ENCODE measurements at places on chromosomes 11 and 22.

DNA sequence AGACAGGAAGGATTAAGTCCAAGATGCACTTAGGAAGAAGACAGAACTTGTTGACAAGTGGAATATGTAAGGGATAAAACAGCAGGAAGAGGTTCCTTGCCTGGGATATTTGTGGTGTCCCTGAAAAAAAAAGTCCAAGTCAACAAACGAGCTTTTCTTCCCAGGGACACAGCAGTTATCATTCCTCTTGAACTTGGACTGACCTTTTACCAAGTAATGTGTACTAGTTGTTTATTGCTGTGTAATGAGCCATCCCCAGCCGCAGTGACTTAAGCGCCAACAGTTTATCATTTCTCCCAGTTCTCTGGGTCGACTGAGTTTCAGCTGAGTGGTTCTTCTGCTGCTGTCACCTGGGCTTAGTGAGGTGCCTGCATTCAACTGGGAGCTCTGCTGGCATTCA lies 37.0 kb downstream of the KREMEN1 start:
- DNase-seq: no peak

DNA sequence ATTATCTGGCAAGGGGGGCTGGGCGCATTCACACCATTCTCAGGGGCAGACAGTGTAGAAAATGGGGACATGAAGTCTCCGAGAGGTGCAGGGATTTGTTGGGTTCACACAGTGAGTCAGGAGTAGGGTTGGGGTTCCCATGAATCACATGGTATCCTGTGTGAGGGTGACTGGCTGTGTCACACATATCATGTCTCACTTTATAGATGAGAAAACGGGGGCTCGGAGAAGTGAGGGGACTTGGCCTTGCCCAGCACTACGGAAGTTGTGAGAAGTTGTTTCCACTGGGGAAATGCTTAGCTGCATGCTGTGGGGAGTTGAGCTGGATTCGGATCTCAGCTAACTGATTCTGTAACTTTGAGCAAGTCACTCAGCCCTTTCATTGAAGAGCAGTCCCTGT lies 4.2 kb downstream of the GAL3ST3 start:
- no peak for DNase-seq

DNA sequence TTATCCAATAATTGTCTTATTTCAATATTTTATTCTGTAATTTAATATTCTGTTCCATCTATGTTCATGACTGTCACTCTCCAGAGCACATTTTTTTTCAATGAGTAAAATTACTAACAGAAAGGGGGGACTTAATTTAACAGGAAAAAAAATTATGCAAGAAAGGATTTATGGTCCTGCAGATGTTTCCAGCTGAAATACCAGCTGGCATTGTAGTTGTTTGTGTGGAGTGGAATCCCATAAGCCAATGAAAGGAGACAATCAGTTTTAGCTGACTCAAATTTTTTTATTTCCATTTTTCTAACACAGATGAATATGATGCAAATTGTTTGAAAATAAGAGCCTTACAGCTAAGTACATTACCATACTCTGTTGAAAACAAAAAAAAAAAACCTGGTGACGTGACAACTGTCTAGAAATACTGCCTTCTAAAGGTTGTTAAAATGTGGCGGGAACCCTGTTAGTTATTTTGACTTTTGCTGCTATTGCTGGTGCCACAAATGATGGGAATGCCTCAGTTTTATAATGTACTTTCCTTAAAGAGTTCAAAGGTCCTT lies 389.1 kb downstream of the ETS1 start:
- DNase-seq: no peak

DNA sequence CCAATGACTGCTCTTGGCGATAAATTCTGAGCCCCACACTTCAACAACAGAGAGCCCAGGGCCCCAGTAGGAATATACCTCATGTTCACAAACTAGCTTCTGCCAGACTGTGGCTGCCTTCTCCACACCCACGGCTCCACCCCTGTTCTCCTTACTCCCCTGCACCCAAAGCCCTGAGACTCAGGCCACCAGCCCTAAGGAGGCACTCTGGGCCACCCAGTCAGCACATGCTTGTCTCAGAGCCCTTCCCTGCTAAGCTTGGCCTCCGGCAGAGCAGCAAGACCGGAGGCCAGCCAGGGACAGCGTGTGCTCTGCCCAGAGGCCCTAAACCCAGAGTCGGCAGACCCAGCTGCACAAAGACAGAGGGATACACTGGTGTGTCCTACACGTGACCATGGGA lies 27.9 kb downstream of the SPATA19 start:
- DNase-seq: no peak

GRCh38 chr11:120180551-120181232 lies 30.1 kb upstream of the OAF start:
- DNase-seq: no peak

DNA sequence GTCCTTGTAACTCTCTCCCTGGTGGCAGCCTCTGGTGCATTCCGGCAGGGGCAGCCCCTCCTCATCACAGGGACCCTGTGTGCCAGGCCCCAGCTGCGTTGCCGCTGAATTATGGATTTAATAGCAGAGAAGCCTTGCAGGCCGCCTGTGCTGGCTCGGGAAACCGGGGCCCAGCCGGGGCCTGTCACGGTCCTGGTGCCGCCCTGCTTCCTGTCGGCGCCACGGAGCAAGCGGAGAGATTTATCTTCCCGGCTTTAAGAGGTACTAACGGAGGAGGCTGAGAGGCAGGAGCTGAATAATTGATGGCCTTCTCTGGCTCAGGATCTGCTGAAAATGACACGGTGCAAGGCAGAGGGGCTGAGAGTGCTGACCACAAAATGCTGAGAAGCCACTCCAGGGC lies 54.0 kb upstream of the CCDC188 start:
- DNase-seq: no peak

- DNase-seq: no peak
Measured at GRCh38 chr11:123567466-123567865, 87.0 kb downstream of the SCN3B start.

DNA sequence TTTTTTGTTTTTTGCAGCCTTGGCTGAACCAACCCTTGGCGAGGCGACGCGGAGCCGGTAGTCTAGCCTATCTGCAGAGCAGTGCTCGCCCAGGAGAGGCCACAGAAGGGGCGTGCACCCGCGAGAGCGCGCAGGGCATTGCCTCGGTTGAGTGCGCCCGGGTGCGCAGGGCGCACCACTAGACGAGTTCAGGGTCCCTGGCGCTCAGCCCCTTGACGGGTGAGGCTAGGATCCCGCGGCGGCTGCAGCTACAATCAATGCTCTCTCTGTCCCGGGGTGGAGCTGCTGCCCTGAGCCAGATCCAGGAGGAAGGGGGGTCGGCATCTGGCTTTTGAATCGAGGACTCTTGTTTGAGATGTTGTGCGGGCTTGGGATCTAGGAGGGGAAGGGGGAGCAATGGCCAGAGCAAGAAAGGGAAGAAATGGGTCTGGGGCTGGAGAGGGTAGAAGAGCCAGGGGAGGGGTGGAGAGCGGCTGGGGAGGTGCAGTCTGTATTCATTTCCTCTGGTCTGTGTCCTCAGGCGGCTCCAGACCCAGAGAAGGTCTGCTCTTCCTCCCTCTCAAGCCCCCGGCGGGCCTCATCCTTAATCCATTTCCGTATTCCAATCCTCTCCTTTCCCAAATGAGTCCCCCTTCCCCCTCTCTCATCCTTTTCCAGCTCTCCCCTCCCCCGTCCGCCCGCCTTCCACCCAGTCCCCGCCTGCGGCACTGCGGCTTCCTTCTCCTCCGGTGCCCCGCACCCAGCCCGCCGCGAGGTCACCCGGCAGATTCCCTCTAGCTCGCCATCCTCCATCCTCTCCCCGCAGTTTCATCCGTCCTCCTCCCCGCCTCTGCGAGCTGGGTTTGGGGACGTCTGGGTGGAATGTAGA lies 797 bp downstream of the THY1 start:
- no peak for DNase-seq

DNA sequence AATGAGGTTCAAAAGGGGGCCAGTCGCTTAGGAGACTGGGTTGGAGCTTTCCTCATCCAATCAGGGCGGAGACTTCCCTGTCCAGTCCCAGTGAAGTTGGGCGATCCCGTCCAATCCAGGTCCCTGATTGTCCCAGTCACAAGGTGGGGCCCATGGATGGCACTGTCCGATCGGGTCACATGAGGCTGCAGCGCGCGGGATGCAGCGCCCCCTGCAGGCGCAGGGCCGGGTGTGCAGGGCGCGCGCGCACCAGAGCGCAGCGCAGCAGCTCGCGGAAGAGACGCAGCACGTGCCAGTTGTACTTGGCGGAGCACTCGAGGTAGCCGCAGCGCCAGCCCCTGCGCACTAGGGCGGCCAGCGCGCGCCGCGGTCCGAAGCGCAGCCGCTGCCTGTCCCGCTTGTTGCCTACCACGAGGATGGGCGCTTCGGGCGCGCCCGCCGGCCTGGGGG lies 2.3 kb downstream of the RASL10A start:
- no peak for DNase-seq

- DNase-seq: no peak
Measured at GRCh38 chr11:107250017-107250416, 207.6 kb downstream of the CWF19L2 start.

DNA sequence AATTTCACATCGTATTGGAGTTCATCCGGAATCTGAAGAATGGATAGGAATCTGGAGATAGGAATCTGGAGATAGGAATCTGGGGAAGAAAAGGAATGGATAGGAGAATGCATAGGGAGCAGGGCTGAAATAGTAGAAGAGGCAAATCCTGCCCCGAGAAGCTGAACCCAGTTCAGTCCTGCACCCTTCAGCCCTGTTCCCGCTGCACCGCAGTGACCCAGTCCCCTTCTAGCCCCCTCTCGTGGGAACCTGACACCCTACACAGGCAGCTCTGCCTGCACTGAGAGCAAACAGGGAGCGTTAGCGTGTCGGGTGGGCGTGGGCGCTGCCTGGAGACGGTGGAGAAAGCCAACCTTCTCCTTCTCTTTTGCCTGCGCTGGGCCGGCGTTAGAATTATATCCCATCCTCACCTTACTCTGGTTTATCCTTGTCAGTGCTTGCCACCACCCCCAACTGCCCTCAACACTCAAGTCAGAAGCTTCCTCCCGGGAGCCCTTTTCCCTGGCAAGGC lies 1.0 kb upstream of the CCKBR start:
- no peak for DNase-seq

DNA sequence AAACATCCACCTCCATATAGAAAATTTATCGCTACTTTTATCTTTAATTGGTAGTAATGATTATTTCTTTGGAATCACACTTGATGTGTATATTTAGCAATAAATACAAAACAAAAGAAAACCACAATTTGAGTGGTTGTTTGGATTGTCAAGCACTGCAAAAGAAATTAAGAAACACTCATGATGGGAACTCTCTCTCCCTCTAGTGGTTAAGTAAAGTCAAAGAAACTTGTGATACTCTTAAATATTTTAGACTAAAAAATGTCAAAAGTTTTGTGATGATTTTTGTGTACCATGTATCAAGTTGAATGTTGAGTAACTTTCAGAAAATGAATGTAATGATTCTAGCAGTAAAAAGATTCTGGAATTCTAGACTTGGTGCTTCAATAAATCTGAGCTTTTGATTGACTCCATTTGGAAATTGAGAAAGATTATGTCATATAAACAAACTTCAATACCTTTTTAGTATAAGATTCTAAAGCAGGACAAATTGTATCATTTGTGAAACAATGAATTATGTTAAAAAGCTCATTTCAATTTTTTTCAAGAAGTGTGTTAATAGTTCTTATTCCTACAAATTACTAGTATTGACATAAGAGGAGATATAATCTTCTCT lies 20.8 kb downstream of the MUC15 start:
- no peak for DNase-seq

- no peak for DNase-seq
Measured at GRCh38 chr11:28631148-28631547, 523.0 kb downstream of the METTL15 start.

Data from stimulated activated CD4-positive, alpha-beta T cell treated with anti-CD3 and anti-CD28 coated beads, Interleukin-2, amount 100 ng/mL, for 4 hours (primary cell).